ENCODE measurements at places on chromosomes 12 and 14.

- DNase-seq: no peak
Measured at GRCh38 chr12:94756789-94757188, 106.4 kb upstream of the TMCC3 start.

DNA sequence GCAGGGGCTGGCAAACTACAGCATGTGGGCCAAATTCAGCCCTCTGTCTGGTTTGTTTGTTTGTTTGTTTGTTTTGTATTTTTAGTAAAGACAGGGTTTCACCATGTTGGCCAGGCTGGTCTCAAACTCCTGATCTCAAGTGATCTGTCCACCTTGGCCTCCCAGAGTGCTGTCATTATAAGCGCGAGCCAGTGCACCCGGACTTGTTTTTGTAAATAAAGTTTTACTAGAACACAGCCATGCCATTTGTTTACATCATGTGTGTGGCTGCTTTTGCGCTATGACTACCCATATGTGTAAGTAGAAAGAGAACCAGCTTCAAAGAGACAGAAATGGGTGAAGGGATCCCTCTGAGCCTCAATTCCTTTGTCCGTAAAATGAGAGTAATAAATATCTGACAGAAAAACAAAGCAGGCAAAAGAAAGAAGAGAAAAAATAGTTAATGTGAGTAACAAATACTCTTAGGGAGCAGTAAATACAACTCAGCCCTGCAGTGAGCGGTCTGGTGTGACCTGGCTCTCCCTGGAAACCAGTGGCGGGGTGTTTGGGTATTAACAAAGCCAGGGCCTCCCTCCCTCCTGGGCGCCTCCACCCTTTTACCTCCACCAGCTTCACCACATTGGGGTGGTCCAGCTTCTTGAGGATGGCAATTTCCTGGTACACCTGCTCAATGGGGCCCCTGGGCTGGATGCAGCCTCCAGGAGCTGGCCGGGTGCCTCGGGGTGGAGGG is 33.1 kb downstream of the CAMKK2 start:
- DNase-seq: no peak

DNA sequence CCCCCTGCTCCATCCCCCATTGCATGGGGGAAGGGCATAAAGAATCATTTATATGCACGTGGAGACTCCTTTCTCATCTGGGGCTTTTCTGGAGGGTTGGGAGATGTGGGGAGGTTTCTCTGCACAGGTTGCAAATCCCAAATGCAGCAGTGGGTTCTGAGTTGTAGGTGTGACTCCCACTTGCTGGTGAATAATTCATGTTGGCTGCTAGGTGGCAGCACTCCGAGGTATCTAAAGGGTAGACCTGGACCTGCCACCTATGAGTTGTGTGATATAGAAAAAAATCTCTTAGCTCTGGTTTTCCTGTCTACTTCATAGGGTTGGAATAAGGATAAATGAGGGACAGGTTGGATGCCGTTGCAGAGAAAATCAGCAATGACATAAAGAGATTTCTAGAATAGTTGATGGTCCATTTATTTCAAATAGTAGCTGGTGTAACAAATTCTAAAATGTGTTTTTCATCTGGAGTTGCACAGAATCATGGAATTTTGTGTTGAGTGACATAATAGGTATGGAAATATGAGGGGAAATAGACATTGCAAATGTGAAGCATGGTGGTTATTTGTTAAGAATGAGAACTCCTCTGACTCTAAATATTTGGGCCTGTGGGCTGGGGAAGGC is 4.6 kb downstream of the MARCHF9 start:
- DNase-seq: peak; percentile 14

- peak; percentile 56 for DNase-seq
Measured at GRCh38 chr14:82431031-82431430, 897.4 kb upstream of the SEL1L start.

DNA sequence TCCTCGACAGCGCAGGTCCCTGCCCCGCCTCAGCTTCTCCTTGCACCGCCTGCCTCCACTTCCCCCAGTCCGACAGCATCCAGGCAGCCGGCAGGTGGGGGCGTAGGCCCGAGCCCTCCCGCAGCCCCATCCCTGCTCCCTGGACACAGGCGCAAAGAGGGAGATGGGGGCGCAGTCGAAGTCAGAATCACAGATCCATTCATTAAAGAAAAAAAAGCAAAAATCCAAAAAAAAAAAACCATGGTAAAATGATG is 41.2 kb downstream of the RFLNA start:
- DNase-seq: no peak

GRCh38 chr14:24329736-24330135 is 5.1 kb downstream of the ADCY4 start:
- no peak for DNase-seq

GRCh38 chr12:95208678-95209077 is 8.6 kb downstream of the FGD6 start:
- no peak for DNase-seq

DNA sequence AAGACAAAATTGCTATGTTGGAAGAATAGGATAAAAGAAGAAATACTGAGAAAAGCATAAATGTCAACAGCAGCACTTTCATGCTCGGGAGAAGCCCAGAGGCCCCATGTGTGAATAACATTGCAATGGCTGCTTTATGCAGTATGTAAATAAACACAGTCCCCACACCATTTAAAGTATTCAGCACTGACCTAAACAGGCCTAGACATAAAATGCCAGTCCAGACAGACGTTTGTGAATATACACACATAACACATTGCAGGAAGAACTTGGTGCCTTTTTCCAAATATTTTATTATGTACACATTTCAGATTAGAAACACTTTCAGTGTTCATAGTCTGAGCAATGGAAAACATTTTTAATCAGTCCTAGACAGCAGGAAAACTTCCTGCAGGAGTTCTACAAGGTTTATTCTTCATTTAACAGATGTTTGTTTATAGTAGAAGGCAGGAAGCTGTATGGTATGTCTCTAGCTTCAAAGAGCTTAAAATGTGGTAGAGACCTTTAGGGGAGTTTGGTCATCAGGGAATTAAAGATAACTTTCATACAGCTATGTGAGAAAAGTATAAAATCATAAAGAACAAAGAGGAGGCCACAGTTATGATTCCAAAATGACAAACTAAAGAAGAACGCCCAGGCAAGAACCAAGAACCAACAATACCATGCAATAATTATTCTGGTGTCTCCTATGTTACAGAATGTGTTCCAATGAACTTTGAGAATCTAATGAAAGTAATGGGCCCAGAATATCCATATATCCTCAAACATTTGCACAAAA is 30.6 kb upstream of the SLC38A2 start:
- DNase-seq: no peak

DNA sequence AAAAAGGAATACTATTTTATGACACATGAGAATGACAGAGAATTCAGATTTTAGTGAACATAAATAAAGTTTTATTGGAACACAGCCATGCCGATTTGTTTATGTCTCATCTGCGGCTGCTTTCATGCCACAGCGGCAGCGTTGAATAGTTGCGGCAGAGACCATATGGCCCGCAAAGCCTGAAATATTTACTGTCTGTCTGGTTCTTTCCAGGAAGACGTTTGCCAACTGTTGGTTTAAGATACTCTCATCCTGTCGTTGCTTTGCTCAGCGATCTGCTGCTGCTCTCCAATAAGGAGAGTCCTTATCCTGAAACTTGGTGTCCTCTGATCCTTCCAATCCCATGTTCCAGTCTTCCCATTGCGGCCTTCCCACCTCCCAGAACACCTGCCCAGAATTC is 89.9 kb downstream of the SLC24A4 start:
- DNase-seq: no peak

DNA sequence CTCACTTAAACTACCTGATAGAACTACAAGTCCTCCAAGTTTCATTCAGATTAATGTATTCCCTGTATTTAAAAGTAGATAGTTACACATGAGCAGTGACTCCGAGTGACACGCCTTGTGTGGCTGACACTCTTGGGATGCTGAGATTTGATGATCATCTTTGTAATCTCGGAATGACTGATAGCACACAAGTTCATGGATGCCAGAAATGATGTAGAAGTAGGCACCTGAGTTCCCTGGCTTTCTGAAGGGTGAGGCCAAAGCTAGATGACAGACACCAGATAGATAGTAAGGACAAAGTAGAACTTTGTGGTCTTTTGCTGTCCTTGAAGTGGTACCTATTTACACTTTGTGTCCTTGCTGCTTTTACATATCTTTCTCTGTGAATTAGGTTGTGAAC is 491.2 kb downstream of the PCNX1 start:
- DNase-seq: no peak

- DNase-seq: no peak
Measured at GRCh38 chr12:62886796-62887195, 48.2 kb downstream of the PPM1H start.

DNA sequence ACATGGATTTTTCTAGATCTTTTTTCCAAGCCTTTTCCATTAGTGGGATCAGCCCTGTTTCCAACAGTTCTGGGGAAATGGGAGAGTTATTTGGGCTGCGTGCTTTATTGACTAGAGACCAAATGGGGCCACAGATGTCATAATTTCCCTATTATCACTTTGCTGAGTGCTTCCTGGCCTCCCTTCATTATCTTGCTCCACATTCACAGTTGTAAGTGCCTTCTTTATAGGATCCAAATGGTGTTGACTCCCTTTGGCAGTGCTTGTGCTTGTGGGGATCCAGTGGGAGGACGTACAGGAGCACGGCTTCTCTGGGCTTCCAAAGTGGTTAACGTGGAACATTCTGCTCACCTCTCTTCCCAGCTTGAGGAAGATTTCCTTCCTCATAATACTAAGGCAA is 141.0 kb upstream of the RMST start:
- DNase-seq: no peak

DNA sequence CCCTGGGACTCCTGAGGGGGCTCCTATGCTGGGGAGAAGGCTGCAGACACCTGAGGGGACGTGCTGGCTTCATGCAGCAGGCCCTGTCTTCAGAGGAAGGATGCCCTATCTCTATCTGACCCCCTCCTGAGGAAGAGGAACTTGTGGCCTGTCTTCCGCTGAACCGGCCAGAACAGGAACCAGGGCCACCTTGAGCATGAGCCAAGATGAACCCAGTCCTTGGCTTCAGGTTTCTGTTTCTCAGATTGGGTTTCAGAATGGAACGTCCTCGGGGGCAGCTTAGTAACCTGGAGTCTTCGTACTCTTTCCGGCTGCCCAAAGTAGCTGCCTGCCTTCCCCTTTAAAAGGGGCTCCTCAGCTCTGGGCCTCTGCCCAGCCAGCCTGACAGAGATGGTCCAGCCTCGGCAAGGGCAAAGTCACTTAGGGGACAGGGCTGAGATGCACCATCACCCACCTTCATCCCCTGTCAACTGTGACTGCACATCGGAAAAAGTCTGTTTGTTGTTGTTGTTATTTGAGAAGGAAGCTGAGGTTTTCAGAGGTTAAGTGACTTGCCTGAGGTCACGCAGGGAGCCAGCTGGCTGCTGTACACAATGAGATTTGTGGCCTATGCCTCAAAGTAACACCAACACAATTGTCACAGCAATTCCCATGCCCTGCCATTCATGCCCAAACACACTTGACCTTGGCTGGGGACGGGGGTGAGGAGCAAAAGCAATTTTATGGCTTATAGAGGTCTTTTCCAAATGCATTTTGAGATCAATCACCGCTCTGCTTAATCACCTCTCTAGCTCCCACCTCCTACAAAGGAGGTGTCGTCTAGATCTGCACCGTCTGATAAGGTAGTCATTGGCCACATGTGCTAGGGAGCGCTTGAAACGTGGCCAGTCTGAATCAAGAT is 13.4 kb downstream of the ASB2 start:
- no peak for DNase-seq

DNA sequence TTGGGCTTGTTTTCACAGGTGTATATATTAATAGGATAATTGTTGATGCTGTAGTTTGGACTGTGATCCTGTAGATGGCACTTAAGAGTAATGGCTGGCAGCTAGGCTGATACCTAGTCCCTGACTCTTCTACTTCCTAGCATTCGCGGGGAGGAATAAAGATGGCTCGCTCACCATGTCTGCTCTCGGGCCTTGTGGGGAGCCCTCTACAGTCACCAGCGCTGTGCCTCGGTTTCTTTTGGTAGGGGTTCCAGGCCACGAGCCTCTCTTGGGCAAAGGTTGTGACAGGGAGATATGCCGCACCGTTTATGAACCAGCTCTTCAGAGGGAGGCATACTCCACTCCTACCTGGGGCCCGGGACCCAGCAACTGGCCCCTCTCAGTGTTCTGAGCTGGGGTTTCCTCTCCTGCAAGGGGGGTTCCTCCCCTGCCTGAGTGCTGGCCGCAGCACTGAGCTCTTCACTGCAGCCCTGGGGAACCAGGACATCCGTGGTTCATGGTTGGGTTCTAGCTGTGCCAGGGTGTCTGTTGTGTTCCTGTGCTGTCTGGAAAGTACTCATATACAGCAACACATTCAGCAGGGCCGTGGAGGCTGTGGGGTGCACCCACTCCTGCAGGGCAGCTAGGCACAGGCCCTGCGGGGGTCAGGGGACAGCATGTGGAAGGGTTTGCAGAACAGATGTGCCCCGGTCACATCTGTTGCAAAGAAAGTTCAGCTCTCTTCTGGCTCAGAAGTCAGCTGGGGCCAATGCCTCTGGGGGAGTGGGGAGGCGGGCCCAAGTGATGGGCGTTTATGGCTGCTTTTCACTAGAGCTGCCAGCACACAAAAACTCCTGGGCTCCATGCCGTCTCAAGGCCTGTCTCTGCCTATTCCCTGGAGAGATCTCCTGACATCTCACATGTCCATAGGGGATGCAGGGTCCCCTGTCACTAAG is 147.9 kb downstream of the PPFIA2 start:
- no peak for DNase-seq

DNA sequence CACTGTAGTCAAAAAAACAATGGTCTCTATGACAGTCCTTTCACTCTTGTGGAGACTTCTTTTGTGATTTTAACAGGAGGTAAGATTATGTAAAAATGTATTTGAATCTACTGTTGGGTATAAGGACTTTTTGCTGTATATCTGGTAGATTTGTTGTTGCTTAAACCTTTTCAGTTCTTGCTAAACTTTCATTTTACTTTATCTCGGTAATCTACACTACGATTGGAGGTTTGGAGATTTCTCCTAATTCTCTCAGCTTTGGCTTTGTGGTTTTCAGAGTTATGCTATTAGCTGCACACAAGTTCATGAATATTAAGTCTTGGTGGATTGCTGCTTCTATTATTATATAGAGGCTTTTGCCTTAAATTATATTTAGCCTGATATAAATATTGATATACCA is 116.6 kb upstream of the HIF1A start:
- DNase-seq: no peak

DNA sequence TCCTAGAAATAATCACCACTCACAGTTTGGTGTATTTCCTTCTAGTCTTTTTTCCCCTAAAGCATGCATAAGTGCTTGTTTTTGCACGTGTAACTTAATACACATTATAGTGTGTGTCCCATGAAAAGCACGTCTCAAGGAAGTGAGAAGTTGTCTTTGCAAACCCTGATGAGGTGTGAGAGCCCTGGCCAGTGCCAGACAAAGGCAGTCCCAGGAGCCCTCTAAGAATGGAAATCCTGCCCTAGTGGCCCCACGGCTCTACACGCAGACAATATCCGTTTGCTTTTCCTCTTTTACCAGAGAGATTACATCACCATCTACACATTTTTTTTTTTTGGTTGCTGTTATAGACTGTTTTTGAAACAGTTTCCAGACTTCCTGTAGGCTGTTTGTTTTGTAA is 85.5 kb upstream of the FZD10 start:
- no peak for DNase-seq

Measured in COR-L47 (cell line).